Fibroblast of mammary gland (primary cell): ENCODE measurements at places on chromosomes 3 and 15.
A peak's percentile ranks its signal among the peaks of the same experiment; 100 is the strongest.

DNA sequence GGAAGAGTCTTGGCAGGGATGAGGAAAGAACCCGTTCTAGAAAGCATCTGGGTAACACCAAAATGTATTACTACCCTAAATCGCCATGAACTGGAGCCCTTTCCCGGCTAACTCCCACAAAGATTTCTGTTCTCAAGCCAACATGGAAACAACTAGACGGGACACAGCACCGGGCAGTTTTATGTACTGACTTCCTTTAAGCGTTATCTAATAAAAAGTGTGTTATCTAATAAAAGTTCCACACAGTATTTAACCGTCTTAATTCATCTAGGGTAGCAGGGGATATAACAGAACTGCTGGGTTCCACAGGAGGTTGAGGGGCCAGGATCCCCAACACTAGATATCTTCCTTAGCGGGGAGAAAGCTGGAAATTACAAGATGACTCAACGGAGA, 347 bp upstream of the C3orf62 start:
- DNase-seq: peak; percentile 34

DNA sequence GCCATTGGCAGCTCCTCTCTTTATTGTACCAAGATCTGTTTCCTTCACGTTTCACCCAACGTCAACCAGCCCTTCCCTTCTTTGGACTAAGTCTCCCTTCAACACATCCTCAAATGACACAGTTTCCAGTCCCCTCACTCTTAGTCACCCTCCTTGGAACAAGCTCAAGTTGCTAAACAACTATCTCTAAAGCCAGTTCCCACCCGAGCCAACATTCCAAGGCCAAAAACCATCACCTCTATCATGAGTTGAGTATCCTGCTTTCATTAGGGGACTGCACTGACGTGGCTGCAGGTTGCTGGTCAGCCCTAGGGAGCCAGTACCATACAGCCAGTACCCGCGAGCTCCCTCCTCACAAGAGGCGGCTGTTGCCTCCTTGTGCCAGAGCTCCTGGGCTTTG, 73.8 kb downstream of the LIPC start:
- peak; percentile 44 for DNase-seq

- no peak for DNase-seq
These were observed 98.1 kb downstream of the SSR3 start for GRCh38 chr3:156456771-156457224.

DNA sequence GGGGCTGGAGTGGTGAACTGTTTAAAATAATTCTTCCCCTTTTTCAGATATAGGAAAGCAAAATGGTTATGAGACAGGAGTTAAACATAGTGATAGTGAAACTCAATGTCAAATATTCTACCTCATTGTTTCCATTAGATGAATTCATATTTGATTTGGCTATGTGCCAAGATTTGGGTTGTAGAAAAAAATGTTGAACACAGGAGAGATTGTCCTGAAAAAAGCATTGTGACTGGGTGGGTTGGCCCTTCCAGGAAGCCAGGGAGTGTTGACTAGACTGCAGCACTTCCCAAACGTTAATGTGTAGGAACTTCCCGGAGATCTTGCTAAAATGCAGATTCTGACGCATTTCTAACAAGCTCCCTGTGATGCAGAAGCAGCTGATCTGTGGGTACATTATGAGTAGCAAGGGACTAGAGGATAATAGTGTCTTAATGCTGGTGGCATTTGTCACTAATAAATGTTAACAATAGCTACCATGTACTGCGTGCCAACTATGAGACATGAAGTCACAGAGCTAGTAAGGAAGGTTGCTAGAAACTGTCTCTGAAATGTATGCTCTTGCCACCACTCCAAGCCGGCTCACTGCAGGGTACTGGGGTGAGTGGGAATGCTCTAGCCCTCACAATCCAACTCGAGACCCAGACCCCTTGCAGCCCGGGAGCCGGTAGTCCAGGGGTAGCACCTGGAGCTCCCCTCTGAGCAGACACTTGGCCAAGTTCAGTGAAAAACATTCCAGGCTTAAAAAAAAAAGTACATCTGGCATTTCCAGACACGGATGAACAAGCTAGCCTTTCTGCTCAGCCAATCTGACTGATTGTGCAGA, 120.6 kb downstream of the CD47 start:
- no peak for DNase-seq

DNA sequence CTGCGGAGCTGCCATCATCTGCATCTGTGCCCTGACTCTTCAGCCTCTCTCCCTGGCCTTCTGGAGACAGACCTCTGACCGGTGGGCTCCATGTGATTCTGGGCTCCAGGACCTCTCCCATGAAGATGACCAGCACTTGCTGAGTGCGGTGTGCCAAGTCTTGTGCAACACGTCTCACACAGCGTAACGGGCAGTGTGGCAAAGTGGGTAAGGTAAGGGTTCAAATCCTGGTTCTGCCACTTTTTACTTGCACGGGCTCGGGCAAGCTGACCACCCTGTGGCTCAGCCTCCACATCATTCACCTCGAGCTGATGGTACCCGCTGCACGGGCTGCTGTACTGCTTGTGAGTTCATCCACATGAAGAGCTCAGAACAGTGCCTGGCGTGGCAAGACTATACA, 6.5 kb upstream of the SYNM start:
- no peak for DNase-seq
